ENCODE measurements at places on chromosomes 4 and X.

DNA sequence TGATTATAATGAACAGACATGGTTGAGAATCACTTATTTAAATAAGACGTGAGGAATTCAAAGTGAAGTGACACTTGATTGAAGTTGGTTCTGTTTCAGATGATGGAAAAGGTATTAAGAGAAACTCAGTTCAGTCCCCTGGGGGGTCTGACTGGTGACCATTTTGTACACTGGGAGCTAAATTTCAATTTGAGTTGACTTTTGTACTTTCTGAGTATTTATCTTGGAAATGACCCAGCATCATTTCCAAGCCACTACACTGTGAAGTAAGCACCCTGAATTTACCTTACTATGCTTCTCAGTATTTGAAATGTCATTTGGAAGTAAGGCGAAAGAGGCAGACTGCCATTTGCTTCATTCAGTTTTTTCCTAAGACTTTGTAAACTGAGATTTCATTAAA is 73.4 kb downstream of the CNOT6L start:
- no peak for DNase-seq

- no peak for DNase-seq
Observed at GRCh38 chrX:123170546-123170945, 13.5 kb upstream of the GRIA3 start.

DNA sequence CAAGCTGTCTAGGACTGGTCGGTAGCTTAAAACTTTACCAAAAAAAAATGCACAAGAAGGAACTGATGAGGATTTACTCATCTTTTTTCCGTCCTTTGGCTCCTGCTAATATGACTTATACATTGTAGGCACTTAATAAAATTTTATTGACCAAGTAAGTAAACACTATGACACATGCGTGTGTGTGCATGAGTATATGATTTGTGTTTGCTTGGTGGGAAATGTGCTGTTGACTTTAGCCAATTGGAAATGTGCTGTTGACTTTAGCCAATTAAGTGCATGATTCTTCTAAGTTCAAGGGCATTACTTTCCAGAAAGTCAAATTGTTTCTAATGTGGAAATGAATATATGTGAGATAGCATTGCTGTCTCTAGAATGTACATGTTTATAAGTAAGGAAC is 78.3 kb downstream of the FIP1L1 start:
- DNase-seq: no peak

GRCh38 chr4:156800463-156800862 is 171.1 kb downstream of the PDGFC start:
- DNase-seq: no peak

DNA sequence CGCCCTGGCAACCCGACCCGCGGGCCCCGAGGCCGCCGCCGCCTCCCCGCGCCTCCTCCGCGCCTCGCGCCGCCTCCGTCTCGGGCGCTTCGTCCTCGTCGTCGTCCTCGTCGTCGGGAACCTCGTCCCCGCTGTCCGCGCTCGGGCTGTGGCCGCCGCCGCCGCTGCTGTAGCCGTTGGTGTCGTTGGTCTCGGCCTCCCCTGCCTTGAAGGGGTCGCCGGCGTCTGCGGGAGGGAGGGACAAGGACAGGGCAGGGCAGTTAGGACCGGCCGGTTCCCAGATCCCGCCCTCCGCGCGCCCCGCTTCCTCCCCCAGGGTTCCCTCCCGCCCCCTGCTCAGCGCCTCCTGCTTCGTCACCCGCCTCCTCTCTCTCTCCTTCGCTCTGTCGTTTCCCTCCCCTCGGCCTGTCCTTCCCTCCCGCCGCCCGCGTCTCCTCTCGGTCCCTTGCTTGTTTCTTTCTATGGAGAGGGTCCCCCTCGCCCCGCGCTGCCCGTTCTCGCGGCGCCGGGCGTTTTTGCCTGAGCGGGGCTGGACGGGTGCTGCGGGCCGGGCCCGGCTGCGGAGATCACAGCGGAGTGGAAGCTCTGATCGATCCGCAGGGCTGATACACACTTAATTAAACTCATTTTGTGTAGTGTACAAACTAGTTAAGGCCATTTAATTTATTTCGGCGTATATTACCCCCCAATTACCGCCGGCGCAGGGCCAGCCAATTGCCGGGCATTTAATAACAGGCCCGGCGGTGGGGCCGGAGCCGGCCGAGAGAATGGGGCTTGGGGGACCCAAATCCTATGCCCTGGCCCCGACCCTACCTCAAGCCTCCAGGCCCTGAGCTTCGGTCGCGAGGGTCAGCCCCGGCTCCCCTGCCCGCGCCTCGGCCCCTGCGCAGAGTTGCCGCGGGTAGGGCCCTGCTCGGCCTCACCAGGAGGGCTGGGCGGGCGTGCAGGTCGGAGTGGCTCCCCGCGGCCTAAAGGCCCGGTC is 2.4 kb downstream of the NKX1-1 start:
- DNase-seq: no peak
